SHP77 (cell line): ENCODE measurements at places on chromosomes 6 and 20.

- DNase-seq: no peak
Observed at GRCh38 chr6:117237561-117237960, 27.8 kb upstream of the VGLL2 start.

- DNase-seq: peak; percentile 76
Observed at GRCh38 chr20:48635791-48636267, 192.0 kb downstream of the PREX1 start.

- no peak for DNase-seq
Observed at GRCh38 chr6:42368181-42368580, 83.5 kb downstream of the TRERF1 start.

- DNase-seq: no peak
Observed at GRCh38 chr20:40335901-40336351, 353.1 kb downstream of the MAFB start.

DNA sequence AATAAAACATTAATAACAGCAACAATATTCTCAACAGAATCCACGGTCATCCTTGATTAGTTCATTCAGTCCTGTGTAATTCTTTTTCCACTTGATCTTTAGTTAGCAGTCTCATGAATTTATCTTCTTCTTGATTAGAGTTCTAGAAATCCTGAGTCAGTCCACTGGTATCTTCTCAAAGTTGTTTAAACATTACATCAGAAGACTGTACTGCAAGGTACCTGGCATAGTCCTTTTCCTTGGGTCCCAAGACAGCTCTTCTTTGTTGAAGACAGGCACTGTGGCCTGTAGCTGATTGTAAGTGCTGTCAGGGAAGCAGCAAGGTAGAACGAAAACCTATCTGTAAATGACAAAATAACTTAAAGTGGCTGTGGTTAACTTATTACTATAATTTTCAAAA, 11.8 kb downstream of the MAP3K4 start:
- DNase-seq: no peak

DNA sequence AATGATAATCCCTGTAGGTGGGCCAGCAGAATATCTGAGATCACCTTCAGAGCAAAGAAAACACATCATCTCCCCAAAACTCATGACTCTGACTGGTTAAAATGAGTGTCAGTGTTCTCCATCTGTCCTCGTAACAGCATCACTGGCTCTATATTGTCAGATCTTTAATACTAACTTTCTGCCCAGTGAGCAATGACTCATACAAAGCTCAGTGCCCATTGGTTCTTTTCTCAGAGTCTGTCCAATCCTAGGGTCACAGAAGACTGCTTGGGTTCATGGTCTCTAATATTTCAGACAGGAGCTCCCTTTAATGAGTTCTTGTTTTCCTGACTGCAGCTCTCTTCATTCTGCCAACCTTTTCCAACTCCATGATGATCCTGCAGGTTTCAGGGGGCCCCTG, 36.4 kb downstream of the HLA-DPB1 start:
- no peak for DNase-seq

DNA sequence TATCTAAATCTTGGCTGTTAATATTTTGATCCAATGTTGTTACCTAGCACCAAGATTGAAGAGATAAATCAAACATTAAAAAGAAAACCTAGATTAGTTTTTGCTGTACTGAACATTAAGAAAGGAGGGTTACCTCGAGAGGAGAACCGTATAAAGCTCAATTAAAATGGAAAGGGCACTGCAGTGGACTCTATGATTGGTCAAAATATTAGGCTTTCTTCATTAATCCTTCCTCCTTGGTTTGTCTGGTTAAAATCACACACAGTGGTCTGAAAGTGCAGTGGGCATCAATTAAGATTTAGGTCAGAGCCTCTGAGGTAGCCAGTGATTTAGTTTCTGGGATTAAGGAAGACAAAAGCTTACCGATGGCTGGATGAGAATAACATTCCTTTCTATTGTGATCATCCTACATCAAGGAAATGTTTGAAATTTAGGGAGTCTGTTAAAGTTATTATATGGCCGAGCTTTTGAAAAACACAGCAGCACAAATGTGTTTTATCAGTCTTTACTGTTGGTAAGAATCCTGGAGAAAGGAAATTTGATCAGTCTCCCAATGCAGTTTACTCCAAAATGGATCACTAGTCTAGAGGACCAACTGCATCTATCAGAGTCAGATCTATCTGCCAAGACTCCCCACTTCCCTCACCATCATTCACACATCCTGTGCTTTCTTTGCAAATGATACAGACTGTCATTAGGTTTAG, 134.6 kb upstream of the NEDD9 start:
- DNase-seq: no peak

DNA sequence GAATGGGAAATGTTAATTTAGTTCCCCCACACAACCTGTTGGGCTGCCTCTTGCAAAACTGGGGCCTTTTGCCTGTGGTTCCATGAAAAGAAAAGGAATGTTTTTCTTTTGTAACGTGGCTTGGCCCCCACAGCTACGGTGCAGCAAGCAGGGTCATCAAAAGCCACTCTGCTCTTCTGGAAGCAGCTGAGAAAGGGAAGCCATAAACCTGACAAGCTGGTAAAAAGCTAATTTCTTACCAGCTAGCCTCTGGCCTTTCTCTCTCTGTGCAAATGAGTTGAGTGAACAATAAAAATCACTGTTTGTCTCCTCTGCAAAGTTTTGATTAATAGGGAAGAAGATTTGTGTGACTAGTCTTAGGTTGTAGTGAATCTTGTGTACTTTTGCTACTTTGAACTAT, 23.5 kb upstream of the NOTCH4 start:
- no peak for DNase-seq

GRCh38 chr6:120447605-120448004, 886.7 kb downstream of the TBC1D32 start:
- DNase-seq: no peak

DNA sequence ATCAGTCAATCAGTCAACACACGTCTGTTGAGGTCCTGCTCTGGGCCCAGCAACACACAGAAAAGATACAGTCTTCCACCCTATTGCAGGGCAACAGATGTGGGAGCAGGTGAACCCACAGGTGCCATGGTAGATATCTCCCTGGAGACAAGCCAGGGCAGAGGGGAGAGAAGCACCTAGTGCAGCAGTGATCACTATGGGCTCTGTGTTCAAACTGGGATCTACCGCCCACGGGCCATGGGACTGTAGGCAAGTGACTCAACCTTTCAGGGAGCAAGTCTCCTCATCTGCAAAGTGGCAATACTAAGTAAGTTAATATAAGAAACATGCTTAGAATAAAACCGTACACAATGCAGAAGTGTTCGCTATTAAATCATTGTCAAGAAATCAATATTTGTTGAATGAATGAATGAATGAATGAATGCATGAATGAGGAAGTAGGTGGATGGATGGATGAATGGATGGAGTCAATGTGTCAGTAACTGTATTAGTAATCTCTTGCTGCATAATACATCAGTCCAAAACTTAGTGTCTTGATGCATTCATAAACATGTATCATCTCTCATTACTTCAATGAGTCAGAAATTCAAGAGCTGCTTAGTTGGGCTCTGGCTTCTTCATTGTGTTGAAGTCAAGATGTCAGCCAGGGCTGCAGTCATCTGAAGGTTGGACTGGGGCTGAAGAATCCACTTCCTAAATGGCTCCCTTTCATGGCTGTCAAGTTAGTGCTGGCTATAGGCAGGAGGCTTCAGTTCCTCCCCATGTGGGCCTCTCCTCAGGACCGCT, 31.9 kb upstream of the NFATC2 start:
- DNase-seq: no peak

DNA sequence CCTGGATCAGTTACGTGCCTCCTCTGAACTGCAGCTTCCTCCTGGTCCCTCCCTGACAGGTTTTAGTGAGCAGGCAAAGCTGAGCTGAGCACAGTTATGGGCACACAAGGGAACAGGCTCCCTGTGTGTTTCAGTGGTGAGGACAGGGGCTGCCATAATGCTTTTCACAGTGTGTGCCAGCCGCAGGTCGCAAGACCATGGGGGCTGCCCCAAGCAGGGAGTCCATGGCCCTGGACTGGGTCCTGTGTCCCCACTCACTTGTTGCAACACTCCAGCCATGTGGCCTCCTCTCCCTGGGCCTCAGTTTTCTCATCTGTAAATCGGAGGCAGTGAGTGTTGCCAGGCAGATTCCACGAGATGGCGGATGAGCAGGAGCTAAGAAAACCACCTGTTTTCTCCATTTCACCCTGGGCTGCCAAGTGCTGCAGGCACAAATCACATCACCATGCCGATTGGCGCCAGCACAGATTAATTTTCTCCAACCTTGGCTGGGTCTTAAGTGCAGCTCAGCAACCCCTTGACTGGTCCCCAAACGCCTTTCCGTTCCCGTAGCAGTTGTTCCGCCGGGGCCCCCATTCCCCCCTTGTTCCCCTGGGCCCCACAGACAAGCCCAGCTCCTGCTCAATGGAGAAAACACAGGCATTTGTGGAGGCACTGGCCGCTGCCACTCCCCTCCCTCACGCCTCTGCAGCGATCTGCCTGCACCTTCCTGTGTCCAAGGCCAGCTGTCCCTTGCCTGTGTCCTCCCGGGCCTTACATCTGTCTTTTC, 57.1 kb upstream of the NNAT start:
- no peak for DNase-seq

GRCh38 chr6:3281631-3282475, 23.1 kb downstream of the PSMG4 start:
- no peak for DNase-seq

GRCh38 chr6:122838060-122838780, 49.2 kb downstream of the SMPDL3A start:
- DNase-seq: no peak

DNA sequence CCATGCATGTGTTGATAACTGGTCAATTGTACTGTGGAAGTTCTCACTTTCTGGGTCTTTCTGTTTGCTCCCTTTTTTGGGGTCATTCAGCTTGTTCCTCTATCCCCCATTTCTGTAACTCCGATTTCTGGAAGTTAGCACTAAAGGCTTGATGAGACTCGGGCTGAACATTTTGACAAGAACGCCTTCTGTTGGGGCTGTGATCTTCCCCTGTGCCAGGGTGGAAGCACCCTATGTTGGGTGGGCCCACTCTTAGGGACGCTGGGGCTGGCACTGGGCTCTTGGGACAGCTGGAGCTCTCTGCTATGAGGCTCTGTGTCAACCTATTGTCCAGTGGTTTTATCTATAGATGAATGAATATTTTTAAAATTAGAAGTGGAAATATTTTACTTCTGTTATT, 60.1 kb upstream of the FRMD1 start:
- no peak for DNase-seq

DNA sequence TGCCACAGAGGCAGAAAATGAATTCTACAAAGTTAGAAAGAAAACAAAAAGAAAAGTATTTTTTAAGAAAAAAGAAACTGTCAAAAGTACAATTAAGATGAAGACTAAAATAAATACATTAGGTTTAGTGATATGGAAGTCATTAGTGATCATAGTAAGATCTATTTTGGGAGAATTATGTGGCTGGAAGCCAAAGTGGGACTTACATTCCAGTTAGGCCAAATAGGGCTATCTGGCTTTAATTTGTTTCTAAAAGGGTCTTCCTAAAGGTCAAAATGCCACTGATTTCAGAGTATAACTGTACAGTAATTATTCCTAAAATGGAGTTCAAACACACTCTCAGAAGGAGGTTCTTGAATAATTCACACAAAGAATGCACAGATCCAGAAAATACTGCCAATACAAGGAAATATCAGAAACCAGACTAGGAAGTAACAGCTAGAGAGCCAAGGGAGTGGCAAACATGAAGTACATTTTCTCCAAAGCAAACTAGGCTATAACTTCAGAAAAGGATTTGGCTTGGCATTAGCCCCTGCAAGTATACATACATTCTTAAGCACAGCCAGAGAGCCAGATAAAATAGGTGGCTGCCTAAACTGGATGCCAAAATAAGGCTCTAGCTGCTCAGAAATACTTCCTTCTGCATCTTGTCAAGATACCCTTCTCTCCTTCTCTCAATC, 45.3 kb downstream of the PDSS2 start:
- DNase-seq: no peak

DNA sequence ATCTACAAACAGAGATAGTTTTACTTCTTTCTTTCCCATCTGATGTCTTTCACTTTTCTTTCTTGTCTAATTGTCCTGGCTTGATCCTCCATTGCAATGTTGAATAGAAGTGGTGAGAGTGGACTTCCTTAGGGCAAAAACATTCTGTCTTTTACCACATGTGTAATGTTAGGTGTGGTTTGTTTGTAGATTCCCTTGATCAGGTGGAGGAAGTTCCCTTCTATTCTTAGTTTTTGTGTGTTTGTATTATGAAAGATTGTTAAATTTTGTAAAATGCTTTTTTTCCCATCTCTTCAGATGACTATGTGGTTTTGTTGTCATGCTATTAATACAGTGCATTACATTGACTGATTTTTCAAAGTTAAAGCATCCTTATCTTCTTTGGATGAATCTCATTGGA, 41.6 kb upstream of the DUSP22 start:
- DNase-seq: no peak

DNA sequence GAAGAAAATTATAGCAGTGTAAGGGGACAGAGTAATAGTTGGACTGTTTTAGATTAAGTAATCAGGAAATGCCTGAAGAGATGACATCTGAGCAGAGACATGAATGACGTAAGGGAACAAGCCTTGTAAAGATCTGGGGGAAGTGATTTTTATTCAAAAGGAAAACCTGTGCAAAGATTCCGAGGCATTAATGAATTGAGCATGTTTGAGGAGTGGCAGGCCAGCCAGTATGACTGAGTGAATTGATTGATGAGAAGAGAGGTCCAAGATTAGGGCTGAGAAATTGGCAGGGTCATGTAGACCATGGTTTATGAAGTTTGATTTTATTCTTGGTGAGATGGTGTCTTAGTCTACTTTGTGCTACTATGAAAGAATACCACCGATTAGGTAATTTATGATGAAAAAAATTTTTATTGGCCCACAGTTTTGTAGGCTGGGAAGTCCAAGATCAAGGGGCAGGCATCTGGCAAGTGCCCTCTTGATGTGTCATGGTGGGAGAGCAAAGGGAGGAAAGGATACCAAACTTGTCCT, 95.1 kb downstream of the LIN28B start:
- no peak for DNase-seq

GRCh38 chr6:15110726-15111354, 135.0 kb upstream of the JARID2 start:
- DNase-seq: no peak

DNA sequence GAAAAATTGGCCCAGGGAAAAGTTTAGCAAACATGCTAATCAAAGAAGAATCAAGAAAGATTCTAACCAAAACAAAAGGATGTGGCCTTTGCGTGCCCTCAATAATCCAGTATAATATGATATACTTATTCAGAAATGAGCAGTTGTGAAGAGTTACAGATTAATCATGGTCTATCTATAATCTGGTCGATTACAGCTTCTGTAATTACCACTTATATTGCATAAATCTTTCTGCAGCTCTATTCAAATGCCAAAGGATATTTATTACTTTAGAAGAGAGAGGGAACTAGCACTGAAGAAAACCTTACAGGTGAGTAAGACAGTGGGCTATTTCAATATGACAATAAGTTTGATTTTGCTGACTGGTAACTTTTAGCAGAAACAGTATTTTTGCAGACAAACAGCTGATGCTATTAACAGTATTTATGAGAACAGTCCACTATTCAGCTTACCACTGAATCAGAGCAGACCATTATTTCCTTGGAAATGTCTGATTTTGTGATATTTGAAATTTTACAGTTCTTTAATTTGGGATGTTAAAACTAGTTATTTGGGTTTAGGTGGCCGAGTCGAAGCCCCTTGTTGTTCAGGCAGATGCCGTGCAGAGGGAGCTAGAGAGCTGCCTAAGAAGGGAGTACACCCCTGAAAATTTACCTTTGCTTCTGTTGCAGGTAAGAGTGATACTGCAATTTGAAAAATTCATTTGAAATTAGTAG, 92.2 kb downstream of the CEP57L1 start:
- DNase-seq: peak; percentile 52
